ENCODE measurements at places on chromosomes 12 and 14.
A peak's percentile ranks its signal among the peaks of the same experiment; 100 is the strongest.

- no peak for DNase-seq
These were observed 34.6 kb downstream of the TESC start for GRCh38 chr12:117064596-117064995.

- DNase-seq, result no peak
These were observed 2.5 kb upstream of the LPAR5 start for GRCh38 chr12:6638305-6638704.

GRCh38 chr14:58199726-58200479 is at the start of gene ACTR10:
ACTR10 (plus strand) TSS chr14:58200149; CDS start chr14:58200218, 69 bp downstream.
- DNase-seq, result peak; percentile 90

DNA sequence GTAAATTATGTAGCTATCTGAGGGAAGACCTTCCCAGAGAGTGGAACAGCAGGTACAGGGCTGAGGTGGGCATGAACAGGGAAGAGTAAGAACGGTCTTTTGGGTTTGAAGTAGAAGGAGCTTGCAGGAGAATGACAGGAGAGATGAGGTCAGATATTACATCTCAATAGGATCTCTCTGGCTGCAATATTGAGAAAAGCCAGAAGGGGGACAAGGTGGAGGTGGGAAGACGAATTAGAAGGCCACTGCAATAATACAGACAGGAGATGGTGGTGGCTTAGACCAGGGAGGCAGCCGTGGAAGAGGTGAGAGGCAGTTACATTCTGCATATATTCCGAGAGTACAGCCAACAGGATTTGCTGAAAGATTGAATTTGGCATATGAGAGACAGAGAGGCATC is 310.2 kb downstream of the APAF1 start:
- peak; percentile 1 for DNase-seq

- DNase-seq, result no peak
These were observed 463.2 kb downstream of the BCL11B start for GRCh38 chr14:98808494-98809407.

All from activated naive CD8-positive, alpha-beta T cell treated with anti-CD3 and anti-CD28 coated beads, Interleukin-2, amount 50 U/mL, for 24 hours (primary cell).